ENCODE measurements at places on chromosomes 12 and 14. TPM values are rescaled to one million over a fixed set of nuclear protein-coding genes. Genes with fewer than 3 reads are reported as not detected.

GRCh38 chr12:45475594-45475993 is 253.9 kb upstream of the ARID2 start:
- no peak for DNase-seq

DNA sequence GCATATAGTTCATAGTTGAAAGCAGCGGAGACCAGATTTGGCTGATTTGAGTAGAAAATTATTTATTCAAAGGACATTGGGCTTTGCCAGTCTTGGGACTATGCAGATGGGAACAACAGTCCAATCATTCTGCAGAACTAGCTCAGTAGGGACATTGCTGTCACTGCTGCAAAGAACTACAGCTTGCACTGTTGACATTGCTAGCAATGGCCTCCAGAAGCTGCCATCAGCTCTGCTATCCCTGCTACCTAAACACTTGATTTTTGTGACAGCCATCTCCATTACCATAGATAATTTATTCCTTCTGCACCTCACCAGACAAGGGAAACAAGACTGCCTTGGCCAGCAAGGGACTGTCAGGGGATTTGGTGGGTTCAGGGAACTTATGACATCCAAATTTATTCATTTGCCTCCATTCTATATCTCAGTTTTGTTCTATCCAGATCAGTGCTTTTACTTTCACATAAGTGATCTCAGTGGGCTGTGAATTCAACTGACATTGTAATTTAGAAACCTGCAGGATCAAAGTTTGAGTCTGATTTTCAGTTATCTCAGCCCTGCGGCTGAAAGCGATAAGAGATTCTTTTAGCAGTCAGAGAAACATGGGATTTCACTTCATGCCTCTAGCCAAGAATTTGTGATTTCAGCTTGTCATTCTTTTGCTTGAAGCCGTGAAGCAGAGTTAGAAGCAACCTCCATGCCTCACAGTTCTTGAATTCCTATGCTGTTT is 136.7 kb upstream of the FBXO33 start:
- no peak for DNase-seq

SMOC1 gene
- 1.1 TPM for total RNA-seq

DNA sequence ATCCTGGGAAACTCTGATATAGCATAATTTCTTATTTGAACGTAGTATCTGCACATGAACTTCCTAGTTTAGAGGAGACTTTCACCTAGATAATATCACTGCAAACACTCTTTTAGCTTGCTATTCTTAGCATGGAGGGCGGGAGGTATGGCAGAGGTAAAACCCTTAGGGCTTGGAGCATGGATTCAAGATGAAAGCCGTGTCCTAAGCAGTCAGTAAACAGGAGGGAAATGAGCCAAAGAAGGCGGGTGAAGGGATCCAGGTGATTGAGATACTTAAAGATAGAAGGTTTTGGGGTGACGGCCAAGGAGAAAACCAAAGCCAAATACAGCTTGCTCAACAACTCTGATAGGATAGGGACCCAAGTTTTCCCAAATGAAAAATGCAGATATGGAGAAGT is 107.1 kb upstream of the BCAT1 start:
- DNase-seq = no peak

DDX55 gene
- 35.0 TPM for total RNA-seq
